ENCODE measurements at places on chromosomes 5 and 9.

DNA sequence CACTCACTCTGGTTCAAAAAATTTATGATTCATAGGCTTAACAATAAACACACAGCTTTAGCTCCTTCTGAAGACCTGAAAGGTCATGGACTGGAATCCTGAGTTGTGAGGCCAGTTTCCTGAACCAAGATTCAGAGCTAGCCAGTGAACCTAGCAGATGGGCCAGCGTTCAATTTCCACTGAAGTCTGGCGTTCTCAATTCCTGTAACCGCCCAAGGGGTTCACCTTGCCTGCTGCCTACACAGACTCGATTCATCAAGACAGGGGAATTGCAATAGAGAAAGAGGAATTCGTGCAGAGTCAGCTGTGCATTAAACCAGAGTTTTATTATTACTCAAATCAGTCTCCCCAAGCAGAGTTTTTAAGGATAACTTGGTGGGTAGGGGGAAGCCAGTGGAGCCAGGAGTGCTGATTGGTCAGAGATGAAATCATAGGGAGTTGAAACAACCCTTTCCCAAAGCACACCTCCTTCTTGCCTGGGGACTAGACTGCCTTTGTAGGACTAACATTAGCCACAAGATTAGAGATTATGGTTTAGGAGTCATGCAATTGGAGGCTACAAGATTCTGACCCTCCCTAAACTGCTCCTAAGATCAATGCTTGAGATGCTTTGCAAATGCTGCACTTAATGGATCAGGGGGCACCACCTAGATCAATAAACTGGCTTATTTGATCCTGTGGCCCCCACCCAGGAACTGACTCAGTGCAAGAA, 117.5 kb upstream of the SHB start:
- DNase-seq, result no peak

DNA sequence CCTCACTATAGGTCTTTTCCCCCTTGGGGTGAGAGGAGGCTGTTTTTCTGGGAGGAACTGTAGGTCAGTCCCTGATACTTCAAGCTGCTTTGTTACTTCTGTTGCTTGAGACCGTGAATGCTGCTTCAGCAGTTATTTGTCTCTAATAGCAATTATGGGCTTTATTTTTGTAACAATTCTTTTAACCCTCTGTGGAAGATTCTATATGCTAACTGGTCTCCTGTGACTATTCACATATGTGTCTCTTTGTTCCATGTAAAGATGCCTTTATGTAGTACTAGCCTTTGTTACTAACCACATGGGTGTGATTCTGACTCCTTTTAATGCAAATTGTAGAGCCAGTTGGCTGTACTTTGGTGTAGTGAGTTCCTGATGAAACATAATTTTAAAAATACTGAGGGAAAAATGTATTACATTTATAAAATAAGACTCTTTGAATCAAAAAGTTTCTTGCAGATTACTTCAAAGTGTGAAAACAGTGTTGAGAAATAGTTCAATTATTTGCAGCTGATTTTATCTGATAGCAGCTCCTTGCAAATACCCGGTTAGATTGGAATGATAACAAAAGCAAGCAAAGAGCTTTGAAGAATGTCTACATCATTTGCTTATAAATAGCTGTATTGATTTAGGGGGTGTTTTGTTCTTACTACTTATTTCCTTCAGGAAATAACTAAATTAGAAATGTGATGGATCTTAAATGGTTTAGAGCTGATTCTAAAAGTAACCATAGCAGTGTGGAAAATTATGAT, 46.6 kb downstream of the ANGPTL2 start:
- no peak for DNase-seq

DNA sequence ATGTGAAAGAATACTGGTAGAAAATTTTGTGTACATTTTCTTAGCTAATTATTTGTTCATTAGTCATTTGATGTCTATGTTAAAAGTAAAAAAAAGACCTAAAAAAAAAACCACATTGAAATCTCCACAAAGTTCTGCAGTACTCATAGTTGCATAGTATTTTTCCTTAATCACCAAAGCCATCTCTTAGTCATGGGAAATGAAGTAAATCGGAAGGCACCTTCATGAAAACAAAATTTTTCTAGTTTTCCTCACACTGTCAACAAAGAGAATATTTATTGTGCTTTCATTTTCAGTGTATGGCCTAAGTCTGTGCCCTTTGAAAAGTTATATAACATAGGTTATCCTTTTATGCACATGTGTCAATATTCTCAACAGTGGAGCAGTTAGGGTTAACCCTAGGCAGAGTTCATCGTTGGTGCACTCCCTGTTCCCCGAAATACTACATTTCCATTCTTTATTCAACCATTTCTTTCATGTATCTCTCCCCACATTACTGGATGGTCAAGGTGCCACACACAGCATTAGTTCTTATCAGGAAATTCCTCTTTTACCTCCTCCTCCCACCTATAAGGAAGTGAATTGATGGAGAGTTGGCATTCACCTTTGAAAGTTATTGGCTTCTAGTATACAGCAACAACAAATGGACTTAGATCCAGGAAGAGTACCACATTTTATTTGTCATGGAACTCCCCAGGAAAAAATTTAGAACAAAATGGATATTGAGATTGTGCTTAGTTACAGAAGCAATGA, 93.1 kb downstream of the NUDT12 start:
- DNase-seq, result no peak

DNA sequence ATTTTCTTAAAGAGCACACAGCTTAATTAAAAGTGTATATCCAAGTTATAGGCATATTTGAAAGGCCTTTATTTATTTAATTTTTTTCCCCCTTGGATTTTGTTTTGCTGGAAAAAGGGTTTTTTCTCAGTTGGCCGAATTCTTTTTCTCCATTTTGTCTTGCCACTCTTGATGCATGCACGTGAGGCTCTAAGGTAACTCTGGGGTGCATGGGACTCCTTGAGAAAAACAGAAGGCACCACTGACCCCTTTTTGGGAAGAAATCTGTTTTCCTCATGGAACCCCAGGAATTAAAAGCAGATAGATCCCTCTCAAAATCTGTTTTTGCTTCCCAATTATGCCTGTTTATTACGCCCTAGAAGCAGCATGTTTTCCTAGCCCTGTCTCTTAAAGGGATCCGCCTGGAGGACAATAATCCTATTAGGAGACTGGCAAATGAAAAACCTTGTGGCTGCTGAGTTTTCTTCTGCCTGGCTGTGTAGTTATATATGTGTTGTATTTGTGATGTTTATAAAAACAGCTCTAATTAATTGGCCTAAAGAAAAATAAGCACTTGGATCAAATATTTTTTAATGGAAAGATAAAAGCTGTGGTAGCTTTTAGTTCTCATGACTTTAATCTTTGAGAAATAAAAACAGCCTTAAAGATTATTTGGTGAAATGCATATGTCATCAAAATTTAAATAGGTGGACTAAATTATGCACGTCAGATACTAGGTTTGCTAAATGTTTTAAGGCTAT, 435.1 kb upstream of the CDH9 start:
- no peak for DNase-seq

DNA sequence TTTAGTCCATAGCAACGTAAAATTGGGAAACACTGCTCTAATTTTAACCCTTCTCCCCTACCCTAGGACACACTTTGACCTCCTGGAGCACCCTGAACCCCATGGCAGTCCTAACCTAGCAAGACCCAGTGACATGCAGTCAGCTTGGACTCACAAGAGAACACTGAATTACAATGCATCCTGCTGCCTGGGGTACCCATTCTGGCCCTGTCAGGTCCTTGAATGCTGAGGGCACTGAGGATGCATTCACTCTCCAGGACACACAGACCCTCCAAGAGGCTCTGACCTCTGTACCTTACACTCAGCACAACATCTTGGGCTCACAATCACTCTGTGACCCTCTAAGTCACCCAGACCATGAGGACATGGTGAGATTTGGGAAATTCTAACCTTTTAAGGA, 1.8 kb upstream of the PROP1 start:
- no peak for DNase-seq

DNA sequence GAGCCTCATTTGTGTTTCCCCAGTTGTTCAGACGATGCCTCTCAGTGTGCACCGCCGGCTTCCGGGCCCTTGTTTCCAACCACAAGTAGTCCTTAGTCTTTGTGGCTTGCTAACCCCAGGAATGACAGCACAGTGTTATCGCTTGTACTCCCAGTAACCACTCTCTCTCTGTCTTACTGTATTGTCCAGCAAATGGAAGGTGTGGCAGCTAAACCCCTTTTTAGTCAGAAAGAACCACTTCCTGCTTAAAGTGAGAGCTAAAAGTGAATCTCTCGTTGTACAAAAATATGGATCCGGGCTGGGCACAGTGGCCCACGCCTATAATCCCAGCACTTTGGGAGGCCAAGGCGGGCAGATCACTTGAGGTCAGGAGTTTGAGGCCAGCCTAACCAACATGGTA, 61.3 kb downstream of the ENC1 start:
- DNase-seq, result no peak

DNA sequence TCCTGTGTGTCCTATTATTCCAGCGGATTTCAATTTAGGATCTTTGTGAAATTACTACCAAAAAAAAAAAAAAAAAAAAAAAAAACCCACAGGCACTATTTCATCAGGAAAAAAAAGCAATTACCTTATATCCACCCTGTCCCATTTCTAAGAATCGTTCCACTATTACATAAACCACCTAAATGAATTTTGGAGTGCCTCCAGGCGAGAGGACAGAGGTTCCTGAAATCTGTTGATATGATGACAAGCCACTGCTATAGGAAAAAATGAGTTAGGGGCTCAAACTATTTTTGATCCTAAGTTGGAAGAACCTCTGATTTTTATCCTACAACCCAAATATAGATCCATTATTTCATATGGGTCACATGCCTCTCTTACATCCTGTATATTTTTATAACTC, 177.9 kb downstream of the GNAQ start:
- no peak for DNase-seq

- DNase-seq, result no peak
These were observed 215.2 kb downstream of the SMARCA2 start for GRCh38 chr9:2230362-2230761.

DNA sequence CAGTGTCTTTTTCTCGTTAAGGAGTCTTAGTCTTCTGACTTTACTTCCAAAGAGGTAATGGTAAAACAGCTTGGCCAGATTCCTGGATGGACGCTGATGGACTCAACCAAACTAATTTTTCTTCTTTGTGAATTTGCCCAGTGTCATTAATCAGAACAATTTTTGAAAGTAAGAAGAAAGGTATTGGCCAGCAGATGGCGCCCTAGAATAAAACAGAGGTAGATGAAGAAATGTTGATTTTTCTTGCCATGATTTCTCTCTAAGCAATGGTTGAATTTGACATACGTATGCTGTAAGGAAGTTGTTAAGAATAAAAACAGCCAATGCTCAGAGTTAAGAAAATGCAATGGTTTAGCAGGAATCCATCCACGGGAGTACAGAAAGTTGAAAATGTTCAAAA, 500.0 kb downstream of the DIRAS2 start:
- no peak for DNase-seq

GRCh38 chr9:10876333-10876732, 263.5 kb upstream of the PTPRD start:
- DNase-seq, result no peak

DNA sequence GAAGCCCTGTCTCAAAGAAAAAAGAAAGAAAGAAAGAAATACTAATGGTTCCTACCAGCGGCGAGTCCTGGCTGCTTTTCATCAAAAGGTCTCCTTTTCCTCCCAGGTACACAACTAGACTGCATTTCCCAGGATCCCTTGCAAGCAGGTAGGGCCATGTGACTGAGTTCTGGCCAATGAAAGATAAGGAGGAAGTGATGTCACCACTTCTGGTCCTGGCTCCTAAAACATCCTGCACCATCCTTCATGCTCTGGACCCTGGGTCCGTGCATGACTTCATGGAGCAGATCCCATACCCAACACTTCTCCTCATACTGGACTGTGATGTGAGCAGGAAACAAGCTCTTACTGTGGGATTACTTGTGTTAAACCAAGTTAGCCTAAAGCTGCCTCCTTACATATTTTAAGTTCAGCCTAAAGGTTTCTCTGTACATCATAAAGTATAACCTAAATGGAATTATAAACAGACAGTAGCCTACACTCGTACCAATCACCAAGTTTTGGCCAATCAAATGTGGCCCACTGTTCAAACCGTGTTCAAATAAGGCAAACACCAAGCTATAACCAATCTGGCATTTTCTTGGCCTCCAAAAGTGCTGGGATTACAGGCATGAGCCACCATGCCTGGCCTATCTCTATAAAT, 30.2 kb upstream of the FUBP3 start:
- no peak for DNase-seq

- DNase-seq, result no peak
These were observed 329.2 kb downstream of the EBF1 start for GRCh38 chr5:158770506-158770905.

DNA sequence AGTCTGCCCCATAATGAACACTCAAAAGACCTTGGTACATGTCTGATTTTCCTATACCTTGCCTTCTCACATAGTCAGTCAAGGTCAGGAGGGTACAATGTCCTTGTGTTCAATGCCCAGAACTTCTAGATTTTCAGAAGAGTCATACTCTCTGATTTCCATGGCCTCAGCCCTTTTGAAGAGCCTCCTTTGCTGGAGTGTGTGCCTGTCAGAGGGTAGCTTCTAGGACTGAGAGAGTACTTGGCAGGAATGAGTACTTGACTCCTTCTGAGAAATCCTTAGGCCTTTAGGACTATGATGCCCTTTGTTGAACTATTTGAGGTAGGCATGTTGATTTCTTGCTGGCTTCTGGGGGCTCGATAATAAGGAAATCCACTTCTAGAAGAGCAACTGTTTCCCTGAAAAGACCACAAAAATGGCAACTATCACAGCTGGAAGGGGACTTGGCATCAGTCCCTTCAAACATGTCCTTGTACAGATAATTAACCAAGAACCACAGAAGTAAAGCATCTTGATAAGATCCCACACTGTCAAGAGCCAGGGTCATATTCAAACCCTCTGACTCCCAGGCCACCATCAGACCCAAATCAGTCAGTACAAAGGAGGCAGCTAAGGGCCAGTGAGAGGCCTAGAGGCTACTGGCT, 10.6 kb upstream of the MEGF9 start:
- no peak for DNase-seq

DNA sequence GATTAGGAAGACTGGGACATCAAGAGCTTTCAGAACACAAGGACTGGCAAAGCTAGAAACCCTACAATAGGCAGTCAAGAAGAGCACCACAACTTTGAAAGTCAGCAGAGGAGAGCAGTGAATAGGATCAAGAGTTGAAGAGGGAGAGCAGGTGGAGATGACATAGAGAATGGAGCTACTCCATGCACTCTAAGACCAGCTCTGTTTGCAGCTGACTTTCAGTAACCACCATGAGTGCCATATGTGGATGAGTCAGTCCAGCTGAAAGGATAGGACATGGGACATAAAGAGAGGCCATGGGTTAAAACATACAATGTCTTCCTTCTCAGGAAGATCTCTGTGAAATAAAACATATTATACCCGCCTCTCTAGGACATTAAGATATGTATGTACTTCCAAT, 289.1 kb upstream of the KLF4 start:
- DNase-seq, result no peak

DNA sequence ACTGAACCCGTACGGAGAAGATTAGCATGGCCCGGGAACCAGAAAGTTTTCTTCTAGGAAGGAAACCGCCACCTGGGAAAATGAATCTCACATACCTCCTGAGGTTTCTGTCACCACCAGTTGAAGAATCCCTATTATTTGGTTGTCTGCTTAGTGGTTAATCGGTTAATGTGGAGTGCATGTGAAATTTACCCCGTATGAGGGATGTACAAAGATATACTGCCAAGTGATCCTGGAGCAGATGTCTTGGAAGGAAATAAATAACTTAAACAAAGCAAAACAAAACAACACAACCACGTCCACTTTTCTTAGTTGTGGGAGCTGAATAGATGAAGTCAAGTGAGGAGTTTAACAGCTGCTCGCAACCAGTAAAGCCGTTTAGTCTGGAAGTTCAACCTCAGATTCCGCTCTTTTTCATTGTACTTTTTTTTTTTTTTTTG, 3.8 kb downstream of the DMRT2 start:
- no peak for DNase-seq

All from left ventricle myocardium inferior (tissue), 1 donor.